ENCODE measurements at places on chromosomes 3 and 15. TPM values are rescaled to one million over a fixed set of nuclear protein-coding genes. Genes with fewer than 3 reads are reported as not detected.

- no peak for DNase-seq
Observed at GRCh38 chr3:115322901-115323300, 175.8 kb upstream of the ZBTB20 start.

The TTBK2 gene
- total RNA-seq, result 14.8 TPM

- DNase-seq, result no peak
Observed at GRCh38 chr3:176075046-176075445, 1122.2 kb downstream of the TBL1XR1 start.

- DNase-seq, result no peak
Observed at GRCh38 chr3:190058521-190059241, 62.0 kb downstream of the P3H2 start.

GRCh38 chr3:132569153-132569552 is 27.9 kb upstream of the ACKR4 start:
- DNase-seq, result no peak

The TMEM45A gene
- total RNA-seq, result 22.4 TPM

The TIGIT gene
- total RNA-seq, result not detected

GRCh38 chr15:41966414-41966812 is 5.9 kb downstream of the EHD4 start:
- DNase-seq, result no peak

DNA sequence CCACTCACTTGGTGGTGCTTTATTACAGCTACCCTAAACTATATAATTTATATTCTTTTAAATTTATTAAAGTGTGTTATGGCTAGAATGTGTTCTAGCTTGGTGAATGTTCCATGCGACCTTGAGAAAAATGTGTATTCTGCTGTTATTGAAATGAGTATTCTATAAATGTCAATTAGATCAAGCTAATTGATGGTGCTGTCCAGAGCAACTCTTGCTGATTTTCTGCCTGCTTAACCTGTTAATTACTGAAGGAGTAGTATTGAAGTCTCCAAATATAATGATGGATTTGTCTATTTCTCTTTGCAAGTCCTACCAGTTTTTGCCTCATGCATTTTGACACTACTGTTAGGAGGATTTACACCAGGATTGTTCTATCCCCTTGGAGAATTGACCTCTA is 3.2 kb upstream of the TEX9 start:
- no peak for DNase-seq

The ATP13A4 gene
- total RNA-seq, result not detected

DNA sequence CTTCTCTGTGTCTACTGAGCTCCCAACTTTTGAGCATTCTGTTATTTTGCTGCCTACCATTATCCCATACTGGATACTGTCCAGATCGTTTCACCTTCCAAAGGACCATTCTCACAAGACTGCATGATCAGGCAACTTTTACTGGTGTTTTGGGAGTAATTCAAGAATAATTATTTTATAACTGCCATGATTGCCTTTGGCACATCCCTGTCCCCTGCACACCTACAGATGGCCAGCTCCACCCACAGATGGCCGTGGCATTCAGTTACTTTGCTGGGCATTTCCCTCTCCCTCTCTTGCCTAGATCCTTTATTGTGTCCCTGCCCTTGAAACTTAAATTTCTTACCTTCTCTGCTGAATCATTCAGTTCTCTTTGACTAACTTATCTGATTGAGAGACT is 263.9 kb downstream of the DIPK2A start:
- no peak for DNase-seq

GRCh38 chr3:33016846-33017405 is 65.5 kb downstream of the CCR4 start:
- DNase-seq, result no peak

- no peak for DNase-seq
Observed at GRCh38 chr3:65151666-65152065, 463.9 kb upstream of the ADAMTS9 start.

The RASL12 gene
- total RNA-seq, result not detected

DNA sequence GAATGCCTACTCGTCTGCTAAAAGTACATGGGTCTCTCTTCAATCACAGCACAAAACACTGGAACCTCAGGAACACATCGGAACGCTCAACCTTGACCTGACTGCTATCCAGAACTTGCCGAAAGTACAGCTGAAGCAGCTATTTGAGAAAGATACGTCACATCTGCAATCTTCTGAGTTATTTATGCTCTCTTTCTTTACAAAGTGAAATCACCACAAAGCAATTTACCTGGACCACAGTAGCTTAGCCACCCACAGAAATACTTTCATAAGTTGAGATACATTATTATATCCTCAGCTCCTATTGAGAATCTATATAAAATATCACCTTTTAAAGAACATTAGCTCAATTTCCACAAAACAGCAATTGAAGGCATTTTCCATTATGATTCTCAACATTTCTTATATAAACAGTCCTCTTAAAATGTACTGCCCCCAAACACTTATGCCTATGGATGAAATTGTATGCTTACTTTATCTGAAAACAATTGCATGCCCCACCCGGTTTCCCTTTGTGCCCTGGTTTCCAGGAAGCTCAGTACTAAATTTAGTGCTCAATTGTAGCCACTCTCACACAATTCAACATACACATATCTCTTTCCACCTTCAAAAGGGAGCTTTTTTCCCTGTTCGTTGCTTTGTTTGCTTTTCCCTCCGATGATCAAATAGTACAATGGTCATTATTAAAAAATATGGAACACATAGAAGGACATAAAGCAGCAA is 31.8 kb downstream of the HEG1 start:
- no peak for DNase-seq

The POPDC2 gene
- total RNA-seq, result 1.0 TPM

The MYRIP gene
- total RNA-seq, result 0.17 TPM

DNA sequence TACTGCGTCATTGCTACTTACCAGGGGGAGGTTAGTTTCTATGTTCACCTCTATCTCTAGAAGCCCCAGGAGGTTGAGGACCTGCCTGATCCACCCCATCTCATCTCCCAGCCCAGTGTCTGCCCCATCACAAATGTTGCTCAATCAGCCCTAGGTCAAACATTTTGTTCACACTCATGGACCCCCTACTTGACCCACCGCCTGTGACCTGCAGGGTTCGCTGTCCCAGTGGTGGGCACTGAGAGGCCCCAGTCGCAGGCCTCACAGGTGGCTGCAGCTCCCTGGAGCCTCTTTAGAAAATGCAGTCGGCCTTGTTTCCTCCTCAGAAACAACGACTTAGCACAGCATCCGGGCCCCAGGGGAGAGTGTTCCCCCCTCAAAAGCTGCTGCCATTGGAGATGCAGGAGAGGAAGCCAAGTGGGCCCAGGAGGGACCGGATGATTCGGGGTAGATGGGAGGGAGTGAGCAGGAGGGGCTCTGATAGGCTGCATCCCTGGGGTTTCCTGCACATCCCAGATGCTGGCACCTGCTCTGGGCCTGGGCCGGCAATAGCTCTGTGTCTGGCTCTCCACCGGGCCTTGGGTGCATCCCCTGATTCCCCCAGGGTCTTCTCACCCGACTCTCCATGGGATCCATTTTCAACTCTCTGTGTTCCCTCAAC is 18.4 kb upstream of the INSYN1 start:
- DNase-seq, result no peak

The CPA3 gene
- not detected for total RNA-seq

- DNase-seq, result peak; percentile 18
Observed at GRCh38 chr3:146387566-146387965, 81.8 kb downstream of the PLSCR2 start.

The STRC gene
- total RNA-seq, result 1.6 TPM

GRCh38 chr3:98561727-98562521 is 30.1 kb downstream of the GPR15 start:
- DNase-seq, result peak; percentile 43

The ECE2 gene
- 0.33 TPM for total RNA-seq

GRCh38 chr3:29067007-29067406 is 213.9 kb upstream of the RBMS3 start:
- DNase-seq, result peak; percentile 71

- peak; percentile 18 for DNase-seq
Observed at GRCh38 chr15:80419546-80419945, 15.4 kb downstream of the ARNT2 start.

DNA sequence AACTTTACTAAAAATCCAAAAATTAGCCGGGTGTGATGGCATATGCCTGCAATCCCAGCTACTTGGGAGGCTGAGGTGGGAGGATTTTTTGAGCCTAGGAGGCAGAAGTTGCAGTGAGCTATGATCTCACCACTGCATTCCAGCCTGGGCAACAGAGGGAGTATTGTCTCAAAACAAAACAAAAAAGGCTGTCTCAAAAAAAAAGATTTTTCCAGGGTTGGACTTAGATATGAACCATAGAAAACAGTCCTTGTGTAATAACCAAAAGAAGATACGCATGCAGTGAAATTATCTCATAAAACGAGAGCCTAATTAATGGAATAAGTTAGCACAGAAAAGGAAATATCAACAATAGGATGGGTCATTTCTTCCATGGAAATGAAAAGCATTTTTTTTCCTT is 320.4 kb upstream of the RASGRP1 start:
- DNase-seq, result peak; percentile 20

Measured in mammary epithelial cell (primary cell).